Kidney epithelial cell (primary cell): ENCODE measurements at places on chromosomes 1 and 21. TPM values are rescaled to one million over a fixed set of nuclear protein-coding genes. Genes with fewer than 3 reads are reported as not detected.

RNU1-3 gene
- under 0.01 TPM in 2 replicates for total RNA-seq

PSMB4 gene
- 301 and 332 TPM in 2 replicates for total RNA-seq

VWA1 gene
- total RNA-seq, result 27.6 and 28.3 TPM in 2 replicates

APP gene
- 620 and 624 TPM in 2 replicates for total RNA-seq

OLFM3 gene
- 0.13 TPM in 1 of 2 replicates, not detected in the other for total RNA-seq

FCMR gene
- total RNA-seq, result 0.71 TPM in 1 of 2 replicates, not detected in the other

TMEM82 gene
- not detected in 2 replicates for total RNA-seq

OR10Z1 gene
- total RNA-seq, result not detected in 2 replicates

ERMAP gene
- total RNA-seq, result 7.4 and 8.9 TPM in 2 replicates

- peak; percentile 51 for DNase-seq
These were observed 153.1 kb upstream of the FGGY start for GRCh38 chr1:59143811-59144210.

DNA sequence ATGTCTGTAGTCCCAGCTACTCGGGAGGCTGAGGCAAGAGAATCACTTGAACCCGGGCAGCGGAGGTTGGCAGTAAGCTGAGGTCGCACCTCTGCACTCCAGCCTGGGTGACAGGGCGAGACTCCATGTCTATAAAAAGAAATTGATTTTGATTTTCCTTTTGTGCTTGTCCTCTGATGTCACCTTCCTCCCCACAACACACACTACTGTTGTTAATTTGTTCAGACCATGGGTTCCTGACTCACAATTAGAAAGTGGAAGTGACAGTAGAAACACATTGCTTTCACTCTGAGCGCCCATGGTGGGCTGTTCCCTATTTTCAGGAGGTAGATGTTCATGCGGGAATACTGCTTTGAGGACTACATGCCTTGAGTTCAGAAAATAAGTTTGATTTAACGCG lies 165.5 kb upstream of the KCNJ6 start:
- no peak for DNase-seq

DNA sequence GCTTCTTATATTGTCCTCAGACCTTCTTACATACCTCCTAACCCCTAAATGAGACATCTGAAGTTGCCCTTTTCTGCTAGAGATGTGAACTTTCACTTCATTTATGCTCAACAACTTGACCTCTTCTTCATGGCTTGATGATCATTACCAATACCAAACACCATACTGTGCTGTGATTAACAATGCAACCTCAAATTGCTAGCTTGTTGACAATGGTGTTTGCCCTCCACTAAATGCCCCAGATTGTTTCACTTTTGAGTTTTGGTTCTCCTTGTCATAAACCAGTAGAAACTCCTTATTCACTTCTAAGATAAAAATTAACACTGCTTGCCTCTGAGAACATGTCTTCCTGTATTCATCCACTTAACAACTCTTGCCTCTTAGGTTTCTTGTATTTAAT lies 5.6 kb downstream of the JAK1 start:
- no peak for DNase-seq

DNA sequence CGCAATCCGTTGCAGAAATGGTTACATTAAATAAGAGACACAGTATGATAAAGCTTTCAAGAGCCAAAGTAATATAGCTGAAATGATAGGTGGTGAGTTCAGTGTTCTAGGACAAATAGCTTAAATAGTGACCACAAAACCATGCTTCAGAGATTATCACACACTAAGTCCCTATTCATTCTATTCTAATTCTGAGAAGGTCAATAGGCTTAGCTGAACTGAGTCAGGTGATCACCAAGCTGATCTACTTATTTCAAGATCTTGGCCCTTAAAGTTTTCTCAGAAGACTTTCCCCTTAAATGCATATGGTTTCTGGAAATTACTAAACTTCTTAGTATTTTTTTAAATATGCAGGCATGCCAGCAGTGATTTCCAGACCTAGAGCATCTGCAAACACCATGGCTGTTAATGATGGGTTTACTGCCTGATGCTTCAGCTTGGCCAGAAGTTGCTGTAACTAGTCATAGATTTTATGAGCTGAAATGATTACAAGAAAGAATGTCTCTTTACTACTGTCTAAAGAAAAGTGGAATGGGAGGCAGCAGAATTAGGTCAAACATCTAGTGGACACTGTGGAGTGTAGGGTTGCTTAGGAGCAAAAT lies 242.9 kb downstream of the ST6GALNAC3 start:
- no peak for DNase-seq

DNA sequence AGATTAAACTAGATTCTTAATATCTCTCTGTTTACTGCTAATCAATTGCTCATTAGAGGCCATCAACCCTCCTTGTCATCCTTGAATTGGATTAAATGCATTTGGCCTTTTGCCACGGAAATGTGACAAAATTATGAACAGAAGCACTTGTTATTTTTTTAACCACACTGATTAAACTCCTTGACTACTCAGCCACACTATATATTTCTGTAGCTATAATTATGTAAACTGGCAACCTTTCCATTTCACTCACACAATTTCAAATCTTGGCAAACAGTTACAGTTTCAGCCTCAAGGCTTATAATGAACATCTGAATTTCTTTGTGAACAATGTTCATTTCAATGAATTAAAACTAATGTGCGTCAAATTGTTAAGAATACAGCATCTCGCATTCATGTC lies 10.1 kb downstream of the ADAMTS5 start:
- no peak for DNase-seq

GRCh38 chr1:232634096-232634495 lies 4.2 kb upstream of the SIPA1L2 start:
- DNase-seq, result no peak

GRCh38 chr1:220990427-220991339 lies 111.4 kb downstream of the HLX start:
- DNase-seq, result peak; percentile 37

DNA sequence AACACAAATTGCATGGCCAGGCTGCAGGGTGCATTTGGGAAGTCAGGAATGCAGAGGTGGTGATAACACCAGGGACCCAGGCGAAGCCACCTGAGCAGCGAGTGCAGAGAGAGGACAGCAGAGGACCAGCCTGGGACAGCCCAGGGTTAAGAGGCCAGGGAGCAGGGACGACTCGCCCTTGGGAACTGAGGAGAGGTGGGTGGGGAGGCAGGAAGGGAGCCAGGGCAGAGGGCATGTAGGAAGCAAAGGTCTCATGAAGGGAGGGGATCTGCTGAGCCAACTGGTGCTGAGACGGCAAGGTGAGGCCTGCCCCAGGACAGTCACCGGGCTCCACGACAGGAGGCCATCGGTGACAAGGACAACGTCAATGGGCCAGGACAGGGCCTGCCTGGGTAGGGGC lies 16.4 kb downstream of the KIF17 start:
- DNase-seq, result no peak

DNA sequence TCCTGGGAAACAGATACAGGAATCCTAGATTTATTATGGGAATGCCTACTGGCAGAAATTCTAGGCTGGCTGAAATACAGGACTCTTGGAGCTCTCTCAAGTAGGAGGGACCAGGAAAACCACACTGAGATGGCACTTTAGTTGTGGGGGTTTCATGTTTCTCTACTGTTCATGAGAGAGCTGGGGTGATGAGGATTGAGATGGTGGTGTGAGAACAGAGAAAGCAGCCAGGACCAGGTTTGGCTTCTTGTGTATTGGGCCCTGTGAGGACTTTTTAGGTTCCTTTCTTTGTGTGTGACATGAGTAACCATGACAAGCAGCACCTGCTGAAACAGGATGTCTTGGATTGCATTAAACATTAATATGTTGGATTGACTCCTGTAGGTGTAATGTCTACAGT lies 4.9 kb downstream of the ARID1A start:
- DNase-seq, result no peak

- no peak for DNase-seq
These were observed 771 bp upstream of the RAD54L start for GRCh38 chr1:46246548-46247435.

DNA sequence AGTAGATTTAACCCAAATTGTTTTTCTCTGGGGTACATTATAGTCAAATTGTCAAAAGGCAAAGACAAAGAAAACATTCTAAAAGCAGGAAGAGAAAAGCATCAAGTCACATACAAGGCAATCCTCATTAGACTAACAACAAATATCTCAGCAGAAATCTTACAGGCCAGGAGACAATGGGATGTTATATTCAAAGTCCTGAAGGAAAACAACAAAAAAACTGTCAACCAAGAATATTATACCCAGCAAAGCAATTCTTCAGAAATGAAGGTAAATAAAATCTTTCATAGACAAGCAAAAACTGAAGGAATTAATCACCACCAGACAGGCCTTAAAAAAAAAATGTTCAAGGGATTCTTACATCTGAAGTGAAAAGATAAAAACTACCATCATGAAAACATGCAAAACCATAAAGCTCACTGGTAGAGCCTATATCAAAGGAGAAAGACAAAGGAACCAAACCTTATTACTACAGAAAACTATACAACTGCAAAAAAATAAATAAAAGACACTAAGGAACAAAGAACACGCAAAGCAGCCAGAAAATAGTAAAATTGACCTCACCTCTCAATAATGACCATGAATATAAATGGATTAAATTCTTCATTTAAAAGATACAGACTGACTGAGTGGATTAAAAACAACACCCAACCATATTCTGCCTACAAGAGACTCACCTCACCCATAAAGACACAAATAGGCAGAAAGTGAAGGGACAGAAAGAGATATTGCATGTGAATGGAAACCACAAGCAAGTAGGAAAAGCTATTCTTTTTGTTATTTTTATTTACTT lies 113.8 kb upstream of the ZC3H11B start:
- DNase-seq, result no peak

- DNase-seq, result no peak
These were observed 268.0 kb downstream of the PTGER3 start for GRCh38 chr1:70779571-70779970.

DNA sequence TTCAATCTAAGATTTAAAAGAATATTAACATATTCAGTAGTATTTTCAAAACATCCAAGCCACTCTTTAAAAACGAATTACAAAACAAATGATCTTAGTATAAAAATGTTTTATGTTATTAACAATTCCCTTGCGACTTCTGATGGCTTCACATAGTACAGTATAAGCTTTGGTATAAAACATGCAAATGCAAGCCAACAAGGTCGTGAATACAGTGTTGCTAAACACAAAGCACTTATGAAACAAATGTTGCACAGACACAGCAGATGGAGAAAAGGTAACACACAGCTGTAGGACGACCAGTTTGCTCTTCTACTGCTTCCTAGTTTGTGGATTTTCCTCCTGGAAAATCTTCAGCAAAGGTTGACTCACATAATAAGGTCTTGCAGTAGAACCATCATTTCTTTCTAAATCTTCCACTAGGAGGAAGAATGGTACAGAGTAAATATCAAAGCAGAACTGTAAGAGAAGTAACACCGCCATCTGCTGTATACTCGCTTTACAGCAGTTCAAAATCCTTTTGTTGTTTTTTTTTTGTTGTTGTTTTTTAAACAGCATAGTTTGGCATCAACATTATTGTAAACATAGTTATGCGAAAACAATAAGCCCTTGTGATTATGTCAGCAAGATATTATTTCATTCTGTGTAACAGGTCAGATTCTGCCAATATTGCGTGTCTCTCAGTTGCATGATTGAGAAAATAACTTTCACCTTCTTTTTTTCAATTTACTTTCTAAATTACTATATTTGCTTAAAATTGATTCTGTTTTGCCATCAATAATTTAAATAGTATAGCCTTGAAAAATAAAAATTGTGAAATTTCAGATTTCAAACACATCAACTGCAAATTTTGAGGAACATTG lies 69.5 kb downstream of the LHX8 start:
- DNase-seq, result peak; percentile 2

DNA sequence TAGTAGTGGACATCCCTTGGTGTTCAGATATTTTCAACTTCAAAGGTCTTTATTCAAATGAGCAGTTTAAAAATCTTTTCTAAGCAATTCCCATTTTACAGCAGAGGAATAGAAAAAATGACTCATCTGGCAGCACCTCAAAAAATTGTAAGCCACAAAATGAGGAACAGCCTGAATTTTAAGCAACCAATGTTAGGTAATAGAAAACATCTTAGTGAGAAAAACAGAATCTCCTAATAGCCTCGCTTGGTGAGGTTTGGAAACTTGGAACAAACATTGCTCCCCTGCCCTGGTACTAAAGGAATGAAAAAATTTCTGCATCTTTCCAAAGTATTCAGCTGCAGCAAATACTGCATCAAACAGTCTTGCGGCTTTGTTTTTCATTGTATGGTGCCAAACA lies 264.4 kb downstream of the NTNG1 start:
- peak; percentile 5 for DNase-seq

DNA sequence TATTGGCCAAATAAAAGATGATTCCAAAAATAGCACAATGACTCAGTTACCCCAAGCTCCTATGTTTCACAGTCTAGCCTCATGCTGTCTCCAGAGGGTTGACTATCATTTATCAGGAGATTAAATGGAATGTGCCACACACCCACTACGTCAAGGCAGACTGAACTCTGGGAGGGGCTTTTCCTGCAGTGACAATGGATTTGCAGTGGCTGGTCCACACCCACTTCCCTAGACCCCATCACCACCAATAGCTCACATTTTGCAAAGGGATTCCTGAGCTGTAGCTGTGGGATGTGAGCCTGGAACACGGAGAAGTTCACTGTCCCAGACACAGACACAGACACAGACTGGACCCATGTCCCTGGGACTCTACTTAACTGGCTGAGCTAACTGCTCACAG lies 77.1 kb downstream of the HLCS start:
- no peak for DNase-seq

DNA sequence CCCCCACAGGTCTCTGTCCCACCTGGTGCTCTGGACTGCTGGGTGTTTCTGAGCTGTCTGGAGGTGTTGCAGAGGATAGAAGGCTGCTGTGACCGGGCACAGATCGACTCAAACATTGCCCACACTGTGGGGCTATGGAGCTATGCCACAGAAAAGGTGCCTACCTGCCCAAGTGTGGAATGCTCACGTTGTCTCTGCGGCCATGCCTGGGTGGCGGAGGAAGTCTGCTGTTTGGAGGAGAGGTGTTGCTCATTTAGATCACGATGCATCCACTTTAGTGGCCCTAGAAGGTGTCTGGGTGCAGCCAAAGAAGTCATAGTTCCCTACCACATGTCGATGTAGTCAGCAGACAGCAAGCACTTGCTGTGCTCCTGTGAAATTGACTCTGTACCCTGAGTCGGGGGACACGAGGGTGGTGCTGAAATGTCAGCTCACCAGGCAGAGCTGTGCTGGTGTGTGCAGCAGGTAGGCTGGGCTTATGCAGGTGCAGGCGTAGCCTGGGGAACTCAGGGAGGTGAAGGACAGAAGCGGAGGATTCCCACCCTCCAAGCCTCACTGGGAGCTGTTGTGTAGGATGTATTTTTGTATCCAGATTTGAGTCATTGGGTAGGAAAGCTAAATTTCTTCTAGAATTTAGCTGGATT lies 32.8 kb upstream of the PWP2 start:
- no peak for DNase-seq

DNA sequence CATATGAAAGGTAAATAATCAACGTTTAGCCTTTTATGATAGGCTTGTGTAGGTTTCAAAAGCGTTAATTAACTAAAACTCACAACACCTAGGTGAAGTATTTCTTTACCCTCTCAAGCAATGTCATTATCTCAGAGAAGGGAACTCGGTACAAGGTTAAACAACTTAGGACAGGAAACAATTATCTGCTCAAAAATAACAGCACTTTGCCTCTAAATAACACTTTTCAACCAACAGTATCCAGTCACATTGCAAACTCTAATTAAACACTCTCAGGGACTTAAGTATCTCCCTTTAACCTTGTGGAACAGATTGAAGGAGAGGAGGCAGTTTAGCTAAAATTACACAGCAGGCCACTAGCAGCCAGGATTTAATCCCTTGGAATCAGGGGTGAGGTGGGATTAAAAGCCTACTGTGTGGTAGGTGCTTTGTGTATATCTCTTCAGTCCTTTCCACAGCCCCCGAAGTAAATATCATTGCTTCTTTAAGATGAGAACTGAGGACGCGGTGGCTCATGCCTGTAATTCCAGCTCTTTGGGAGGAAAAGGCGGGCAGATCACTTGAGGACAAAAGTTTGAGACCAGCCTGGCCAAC lies 5.2 kb upstream of the AKNAD1 start:
- DNase-seq, result no peak
